Activated CD8-positive, alpha-beta memory T cell treated with anti-CD3 and anti-CD28 coated beads for 1 hour (primary cell): ENCODE measurements at places on chromosomes 2 and 18.

GRCh38 chr18:286515-287310, 18.9 kb upstream of the THOC1 start:
- DNase-seq: no peak

- no peak for DNase-seq
Measured at GRCh38 chr2:44490726-44491125, 129.0 kb downstream of the CAMKMT start.

- DNase-seq: no peak
Measured at GRCh38 chr18:49207361-49207760, 253.1 kb downstream of the DYM start.

DNA sequence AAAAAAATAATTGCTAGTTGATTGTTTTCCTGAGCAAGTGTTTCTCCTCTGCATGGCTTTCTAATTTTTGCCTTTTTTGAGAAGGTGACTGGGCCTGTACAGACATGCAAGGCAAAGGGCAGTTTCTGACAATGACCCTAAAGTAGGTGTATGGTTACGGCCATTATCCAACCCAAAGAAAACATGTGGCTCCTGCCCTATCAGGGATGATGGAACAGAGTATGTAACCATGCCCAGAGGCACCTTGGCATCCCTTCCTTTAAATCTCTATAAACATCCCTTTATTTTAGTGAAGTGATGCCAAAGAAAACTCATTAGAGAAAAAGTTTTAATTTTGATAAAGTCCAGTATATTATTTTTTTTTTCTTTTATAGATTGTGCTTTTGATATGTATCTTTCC, 217.5 kb downstream of the LPIN1 start:
- DNase-seq: no peak

GRCh38 chr2:192500550-192501200, 305.9 kb upstream of the TMEFF2 start:
- no peak for DNase-seq

DNA sequence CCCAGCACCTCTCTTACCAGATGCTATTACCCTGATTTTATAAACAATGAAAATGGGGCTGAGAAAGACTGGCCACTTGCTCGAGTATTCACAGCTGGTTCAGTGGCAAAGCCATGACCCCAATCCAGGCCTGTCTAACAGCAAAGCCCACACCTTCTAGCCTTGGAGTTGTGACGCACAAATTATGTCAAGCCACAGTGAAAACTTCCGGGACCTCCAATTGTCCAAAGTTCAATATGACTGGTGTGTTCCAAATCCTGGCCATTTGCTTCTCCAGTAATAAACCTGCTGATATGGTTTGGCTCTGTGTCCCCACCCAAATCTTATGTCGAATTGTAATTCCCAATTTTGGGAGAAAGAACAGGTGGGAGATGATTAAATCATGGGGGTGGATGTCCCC, 64.7 kb upstream of the RIOK3 start:
- DNase-seq: no peak
